ENCODE measurements at places on chromosomes 6 and 20. TPM values are rescaled to one million over a fixed set of nuclear protein-coding genes. Genes with fewer than 3 reads are reported as not detected.

Gene CSNK2A1
- 98.6 TPM for total RNA-seq

Gene BFSP1
- total RNA-seq: 2.8 TPM

Gene DNAH8
- 0.09 TPM for total RNA-seq

Gene JPH2
- 0.43 TPM for total RNA-seq

Gene WASF1
- 5.8 TPM for total RNA-seq

Gene NRSN1
- not detected for total RNA-seq
